ENCODE measurements at places on chromosomes 11 and 22.

GRCh38 chr22:20677684-20678242 lies 96.2 kb upstream of the SERPIND1 start:
- no peak for DNase-seq

- DNase-seq, result no peak
Observed at GRCh38 chr11:35031346-35031745, 107.6 kb upstream of the CD44 start.

DNA sequence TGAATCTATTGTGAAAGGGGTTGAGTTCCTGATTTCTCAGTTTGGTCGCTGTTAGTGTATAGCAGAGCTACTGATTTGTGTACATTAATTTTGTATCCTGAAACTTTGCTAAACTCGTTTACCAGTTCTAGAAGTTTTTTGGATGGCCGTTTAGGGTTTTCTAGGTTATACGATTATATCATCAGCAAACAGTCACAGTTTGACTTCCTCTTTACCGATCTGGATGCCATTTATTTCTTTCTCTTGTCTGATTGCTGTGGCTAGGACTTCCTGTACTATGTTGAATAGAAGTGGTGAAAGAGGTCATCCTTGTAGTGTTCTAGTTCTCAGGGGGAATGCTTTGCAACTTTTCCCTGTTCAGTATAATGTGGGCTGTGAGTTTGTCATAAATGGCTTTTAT lies 24.6 kb upstream of the OOSP4B start:
- DNase-seq, result no peak

- DNase-seq, result no peak
Observed at GRCh38 chr11:62105667-62106191, 18.1 kb upstream of the INCENP start.

DNA sequence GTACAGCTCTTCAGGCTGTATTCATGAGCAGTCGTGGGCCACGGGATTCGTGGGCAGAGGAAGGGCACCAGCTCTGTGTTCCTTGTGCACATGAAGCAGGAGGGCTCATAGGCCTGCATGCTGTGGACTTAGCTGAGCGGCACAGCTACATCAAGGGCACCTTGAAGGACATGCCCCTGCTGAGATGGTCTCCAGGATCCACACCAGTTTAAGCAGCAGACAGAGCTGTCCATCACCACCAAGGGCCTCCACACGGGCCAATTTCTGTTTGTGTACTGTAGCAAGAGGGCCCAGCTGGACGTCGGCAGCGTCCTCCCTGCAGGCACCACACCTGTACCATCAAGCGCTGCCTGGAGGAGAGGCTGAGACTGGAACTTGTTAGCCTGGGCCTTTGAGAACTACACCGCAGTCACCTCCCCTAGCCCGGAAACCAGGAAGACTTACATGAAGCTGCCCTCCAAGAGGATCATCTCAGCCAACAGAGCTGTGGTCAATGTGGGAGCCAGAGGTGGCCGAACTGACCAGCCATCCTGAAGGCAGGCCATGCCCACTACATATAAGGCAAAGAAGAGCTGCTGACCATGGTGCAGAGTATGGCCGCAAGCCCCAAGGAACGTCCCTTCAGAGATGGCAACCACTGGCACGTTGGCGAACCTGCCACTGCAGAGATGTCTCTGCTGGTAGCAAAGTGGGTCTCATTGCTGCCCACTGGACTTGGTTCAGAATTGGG lies 32.7 kb upstream of the GNB1L start:
- no peak for DNase-seq

GRCh38 chr11:71139516-71140205 lies 112.7 kb downstream of the SHANK2 start:
- DNase-seq, result peak; percentile 85

GRCh38 chr11:68308068-68308467 lies 4.3 kb upstream of the LRP5 start:
- DNase-seq, result no peak

- DNase-seq, result no peak
Observed at GRCh38 chr11:84526250-84526649, 1100.9 kb downstream of the DLG2 start.

GRCh38 chr11:87173185-87174039 lies 135.7 kb downstream of the TMEM135 start:
- peak; percentile 12 for DNase-seq
